DND-41 (cell line): ENCODE measurements at places on chromosomes 4 and X.

DNA sequence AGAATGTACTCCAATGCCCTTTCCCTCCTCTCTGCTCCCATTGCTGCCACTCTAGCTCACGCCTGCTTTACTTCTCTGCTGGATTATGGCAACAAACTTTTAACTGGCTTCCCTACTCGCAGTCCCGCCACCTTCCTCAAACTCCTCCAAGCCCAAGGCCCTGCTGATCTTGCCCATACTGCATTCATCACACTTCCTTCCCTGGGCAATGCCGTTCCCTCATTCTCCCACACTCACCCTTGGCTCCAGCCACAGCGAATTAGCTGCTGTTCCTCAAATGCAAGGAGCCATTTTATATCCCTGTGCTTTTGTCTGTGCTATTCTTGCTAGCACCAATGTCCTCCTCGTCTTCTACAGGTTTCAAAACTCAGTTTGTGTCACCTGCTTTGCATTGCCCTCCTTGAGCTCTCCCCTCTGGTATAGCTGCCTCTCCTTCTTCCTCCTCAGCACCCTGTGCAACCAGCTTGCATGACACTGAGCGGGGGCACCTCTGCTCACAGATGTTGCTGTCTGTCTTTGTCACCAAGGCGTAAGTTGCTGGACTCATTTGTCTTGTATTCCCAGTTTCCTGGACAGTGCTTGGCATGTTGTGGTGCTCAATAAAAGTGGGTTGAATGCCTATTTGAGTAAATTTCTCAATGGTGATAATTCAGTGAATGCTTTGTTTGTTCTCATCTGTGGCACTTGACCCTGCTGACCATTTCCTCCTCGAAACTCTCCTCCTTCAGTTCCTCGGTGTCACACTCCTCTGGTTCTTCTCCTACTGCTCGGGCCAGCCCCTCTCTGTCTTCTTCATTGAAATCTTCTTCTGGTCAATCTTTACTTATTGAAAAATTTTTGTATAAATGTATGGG lies 22.4 kb upstream of the MGST2 start:
- no peak overlapping the region for H3K4me3 ChIP-seq
- H3K27me3 ChIP-seq: no peaks in the 10 kb centered on the region
- H3K4me1 ChIP-seq: no peaks in the 10 kb centered on the region

DNA sequence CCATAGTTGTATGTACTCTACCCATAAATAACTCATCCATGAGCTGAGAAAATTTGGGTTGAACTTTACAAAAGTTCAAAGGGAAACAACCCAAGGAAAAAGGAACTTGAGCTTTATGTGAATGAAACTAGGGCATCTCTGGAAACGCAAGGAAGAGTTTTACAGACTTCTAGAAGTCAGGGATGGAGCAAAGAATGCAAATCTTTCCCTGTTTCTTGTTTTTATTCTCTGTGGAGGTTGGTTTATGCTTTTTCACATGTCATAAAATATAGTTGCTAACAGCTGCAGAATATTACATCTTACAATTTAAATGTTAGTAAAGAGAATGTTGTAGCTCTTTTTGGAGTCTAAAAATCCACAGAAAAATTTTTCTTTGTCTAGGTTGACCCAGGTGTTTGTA lies 754.1 kb downstream of the PCDH7 start:
- H3K4me1 ChIP-seq: no peaks in the 10 kb centered on the region
- no peak overlapping the region for H3K27ac ChIP-seq
- no peak overlapping the region for H3K4me3 ChIP-seq
- DNase-seq: no peak
- H3K36me3 ChIP-seq: no peaks in the 10 kb centered on the region
- H3K27me3 ChIP-seq: no peaks in the 10 kb centered on the region

DNA sequence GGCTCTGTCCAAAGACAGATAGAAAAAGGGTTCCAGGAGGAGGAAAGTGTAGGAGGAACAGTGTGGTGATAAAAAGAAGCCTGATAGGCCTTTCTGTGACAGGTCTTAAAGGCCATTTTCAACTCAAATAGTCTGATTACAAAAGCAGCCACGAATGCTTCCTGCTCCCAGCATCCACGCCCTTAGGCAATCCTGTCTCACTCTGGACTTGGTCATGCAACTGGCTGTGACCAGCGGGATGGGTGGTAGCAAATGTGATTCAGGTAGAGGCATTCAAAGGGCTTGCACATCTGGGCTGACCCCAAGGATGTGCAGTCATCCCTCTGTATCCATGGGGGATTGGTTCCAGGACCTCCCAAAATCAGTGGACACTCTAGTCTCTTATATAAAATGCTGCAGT lies 14.4 kb upstream of the SEPSECS start:
- H3K27ac ChIP-seq: no peak overlapping the region
- no peaks in the 10 kb centered on the region for H3K27me3 ChIP-seq
- H3K36me3 ChIP-seq: peaks cover 10% of the 10 kb centered on the region
- no peak for DNase-seq
- H3K4me1 ChIP-seq: no peaks in the 10 kb centered on the region

DNA sequence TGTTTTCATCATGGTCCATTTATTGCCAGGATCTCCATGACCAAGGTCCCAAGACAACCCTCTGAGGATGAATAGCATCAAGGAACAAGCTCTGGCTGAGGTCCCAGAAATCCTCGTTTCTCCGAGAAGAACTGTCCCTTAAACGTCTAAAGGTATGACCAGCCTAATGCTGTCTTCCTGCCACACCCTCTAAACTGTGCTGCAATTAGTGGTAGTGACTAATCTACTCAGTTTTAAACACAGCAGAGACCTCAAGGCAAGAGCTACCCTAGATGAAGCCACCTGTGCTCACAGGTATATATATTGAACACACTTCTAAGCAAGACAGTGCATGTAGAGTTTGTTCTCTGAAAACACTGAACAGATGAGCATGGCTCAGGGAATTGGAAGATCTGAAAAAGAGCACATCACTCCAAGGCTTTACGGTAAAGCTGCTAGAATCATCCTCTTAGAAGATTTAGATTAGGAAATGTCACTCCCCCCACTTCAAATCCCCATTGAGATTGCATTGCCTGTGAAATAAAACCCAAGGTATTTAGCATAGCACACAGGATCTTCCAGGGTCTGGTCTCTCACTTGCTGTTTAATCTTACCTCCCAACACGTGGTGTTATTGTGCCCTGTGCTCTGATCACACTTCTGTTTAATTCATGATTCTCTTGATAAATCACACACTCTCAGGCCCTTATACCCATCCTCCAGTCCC lies 173.9 kb upstream of the VCX3A start:
- H3K4me1 ChIP-seq: no peaks in the 10 kb centered on the region
- H3K27me3 ChIP-seq: no peaks in the 10 kb centered on the region
- DNase-seq: no peak

DNA sequence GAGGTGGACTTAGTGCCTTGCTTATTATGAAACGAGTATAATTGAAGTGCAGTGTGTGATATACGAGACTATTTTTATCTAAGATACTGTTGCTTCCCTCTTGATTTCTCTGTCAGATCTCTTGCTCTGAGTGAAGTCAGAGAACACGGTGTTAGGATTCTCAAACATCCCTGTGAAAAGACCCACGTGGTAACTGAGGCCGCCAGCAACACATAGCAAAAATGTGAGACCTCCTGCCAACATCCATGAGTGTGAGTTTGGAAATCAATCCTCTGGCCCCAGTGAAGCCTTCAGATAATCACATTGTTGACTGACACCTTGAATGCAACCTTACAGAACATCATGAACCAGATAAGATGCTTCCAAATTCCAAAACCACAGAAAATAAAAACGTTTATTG lies 954.4 kb downstream of the FAT4 start:
- H3K27me3 ChIP-seq: no peaks in the 10 kb centered on the region
- no peak overlapping the region for H3K27ac ChIP-seq
- H3K4me1 ChIP-seq: no peaks in the 10 kb centered on the region
- H3K36me3 ChIP-seq: no peaks in the 10 kb centered on the region
- H3K4me3 ChIP-seq: no peak overlapping the region
- DNase-seq: no peak

GRCh38 chrX:78945186-78945912 lies at the start of gene P2RY10:
TSS of gene P2RY10 (plus strand) at chrX:78945391. CDS start at chrX:78960521, 15,130 bp downstream.
- H3K27ac ChIP-seq: peak within 1 kb of the TSS; percentile 48; the same call in 1 of the 2 replicates
- H3K4me1 ChIP-seq: peaks cover 18% of the 10 kb centered on the region
- no peak for DNase-seq

DNA sequence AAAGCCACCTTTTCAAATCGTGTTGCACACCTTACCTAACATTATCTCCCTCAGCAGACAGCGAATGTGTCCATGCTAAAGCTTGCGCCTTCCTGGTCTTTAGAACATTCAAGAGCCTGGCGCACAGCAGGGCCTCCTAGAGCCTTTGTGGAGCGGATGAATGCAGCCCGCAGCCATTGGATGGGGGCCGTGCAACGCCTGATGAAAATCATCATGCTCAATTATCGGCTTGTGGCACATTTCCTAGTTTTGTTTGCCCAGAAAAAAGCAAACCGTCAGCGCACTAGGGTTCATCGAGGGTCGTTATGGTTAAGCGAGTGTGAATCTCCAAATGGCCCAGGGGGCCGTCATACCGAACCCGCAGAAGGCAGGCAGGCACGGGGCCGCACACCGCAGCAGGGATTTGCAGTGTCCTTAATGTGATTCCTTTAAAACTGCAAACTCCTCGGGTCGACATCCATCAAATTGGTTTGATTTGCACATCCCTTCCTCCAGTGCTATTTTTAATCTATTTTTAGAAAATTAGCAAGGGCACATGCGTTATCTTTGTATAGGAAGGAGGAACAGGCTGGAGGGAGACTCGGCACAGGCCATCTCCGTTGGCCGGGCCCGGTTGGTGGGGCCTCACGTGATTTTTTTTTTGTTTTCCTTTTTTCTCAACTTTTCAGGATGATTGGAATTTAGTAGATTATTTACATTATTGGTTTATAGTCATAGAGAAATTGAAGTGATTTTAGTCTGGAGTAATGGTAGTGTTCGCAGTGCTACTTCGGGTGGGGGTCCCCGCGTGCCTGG lies 53.1 kb downstream of the ABLIM2 start:
- no peaks in the 10 kb centered on the region for H3K27me3 ChIP-seq
- H3K4me1 ChIP-seq: no peaks in the 10 kb centered on the region
- no peak overlapping the region for H3K27ac ChIP-seq
- H3K36me3 ChIP-seq: no peaks in the 10 kb centered on the region
- DNase-seq: no peak

DNA sequence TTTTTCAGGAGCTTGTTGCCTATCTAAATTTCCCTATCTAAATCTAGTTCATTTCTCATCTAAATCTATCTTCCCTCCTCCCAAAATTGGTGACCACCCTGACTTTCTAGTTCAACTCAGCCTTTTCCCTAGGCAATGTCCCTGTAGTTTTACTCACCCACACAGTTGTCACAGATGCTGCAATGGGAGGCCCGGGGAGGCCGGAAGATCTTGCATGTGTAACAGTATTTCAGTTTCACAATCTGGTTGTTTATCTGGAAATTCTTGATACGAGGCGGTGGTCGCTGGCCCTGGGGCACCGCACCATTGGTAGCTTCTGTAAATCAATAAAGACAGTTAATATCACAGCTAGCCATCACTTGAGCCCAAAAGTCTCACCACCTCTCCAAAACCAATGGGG lies 20.2 kb downstream of the ZDHHC9 start:
- no peak for DNase-seq
- peaks cover 8% of the 10 kb centered on the region for H3K36me3 ChIP-seq
- H3K27me3 ChIP-seq: no peaks in the 10 kb centered on the region
- no peaks in the 10 kb centered on the region for H3K4me1 ChIP-seq
- H3K27ac ChIP-seq: no peak overlapping the region
- H3K4me3 ChIP-seq: no peak overlapping the region

DNA sequence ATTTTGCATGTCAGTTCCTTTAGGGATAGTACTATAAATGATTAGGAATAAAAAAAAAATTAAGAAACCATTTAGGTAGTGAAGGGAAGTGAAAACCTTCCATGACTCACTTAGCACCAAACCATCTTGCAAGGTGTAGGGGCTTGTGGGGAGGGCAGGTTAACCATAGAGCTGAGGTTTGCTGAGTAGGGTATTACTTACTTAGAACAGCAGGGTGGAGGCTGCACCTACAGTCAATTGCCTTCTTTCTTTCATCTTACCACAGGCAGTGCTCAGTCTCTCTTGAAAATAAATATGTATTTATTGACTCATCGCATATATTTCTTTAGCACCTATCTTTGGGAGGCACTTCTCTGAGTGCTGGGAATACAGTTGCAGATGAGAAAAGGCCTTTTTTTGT lies 104.9 kb upstream of the GIMD1 start:
- H3K27me3 ChIP-seq: no peaks in the 10 kb centered on the region
- H3K36me3 ChIP-seq: no peaks in the 10 kb centered on the region
- H3K4me3 ChIP-seq: no peak overlapping the region
- no peak for DNase-seq
- no peaks in the 10 kb centered on the region for H3K4me1 ChIP-seq
- no peak overlapping the region for H3K27ac ChIP-seq

GRCh38 chrX:3216581-3217180 lies 129.8 kb downstream of the MXRA5 start:
- no peak overlapping the region for H3K27ac ChIP-seq
- H3K4me3 ChIP-seq: no peak overlapping the region
- DNase-seq: no peak
- no peaks in the 10 kb centered on the region for H3K36me3 ChIP-seq
- H3K4me1 ChIP-seq: no peaks in the 10 kb centered on the region
- no peaks in the 10 kb centered on the region for H3K27me3 ChIP-seq

DNA sequence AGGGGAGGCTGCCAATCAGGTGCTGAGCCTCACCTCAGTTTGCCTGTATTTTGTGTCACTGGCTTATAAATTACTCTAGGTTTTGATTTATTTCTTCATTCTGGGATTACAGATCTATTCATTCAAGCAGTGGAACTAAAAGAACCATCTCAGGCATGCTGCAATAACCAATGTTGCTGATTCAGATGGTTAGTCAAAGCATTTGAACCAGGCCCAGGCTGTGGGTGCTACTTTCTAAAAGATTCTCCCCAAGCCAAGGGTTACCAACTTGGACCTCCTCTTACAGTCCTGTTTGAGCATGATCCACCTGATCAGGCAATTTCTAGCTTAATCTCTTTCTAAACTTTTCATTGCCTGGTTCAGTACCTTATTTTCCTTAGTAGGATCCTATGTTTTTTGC lies 67.2 kb downstream of the TMEM131L start:
- no peaks in the 10 kb centered on the region for H3K27me3 ChIP-seq
- H3K27ac ChIP-seq: no peak overlapping the region
- H3K4me1 ChIP-seq: peaks cover 62% of the 10 kb centered on the region

GRCh38 chrX:150487369-150488094 lies 80.9 kb upstream of the MTM1 start:
- H3K27me3 ChIP-seq: no peaks in the 10 kb centered on the region
- no peak overlapping the region for H3K27ac ChIP-seq
- no peak for DNase-seq
